ENCODE measurements at places on chromosomes 7 and 10.
A peak's percentile ranks its signal among the peaks of the same experiment; 100 is the strongest.

- DNase-seq, result no peak
Measured at GRCh38 chr10:74851831-74852230, 25.4 kb downstream of the KAT6B start.

GRCh38 chr10:133377818-133378250 is 1.2 kb upstream of the PAOX start:
- DNase-seq, result peak; percentile 72

GRCh38 chr10:49474901-49475300 is 64.0 kb downstream of the ERCC6 start:
- DNase-seq, result no peak

DNA sequence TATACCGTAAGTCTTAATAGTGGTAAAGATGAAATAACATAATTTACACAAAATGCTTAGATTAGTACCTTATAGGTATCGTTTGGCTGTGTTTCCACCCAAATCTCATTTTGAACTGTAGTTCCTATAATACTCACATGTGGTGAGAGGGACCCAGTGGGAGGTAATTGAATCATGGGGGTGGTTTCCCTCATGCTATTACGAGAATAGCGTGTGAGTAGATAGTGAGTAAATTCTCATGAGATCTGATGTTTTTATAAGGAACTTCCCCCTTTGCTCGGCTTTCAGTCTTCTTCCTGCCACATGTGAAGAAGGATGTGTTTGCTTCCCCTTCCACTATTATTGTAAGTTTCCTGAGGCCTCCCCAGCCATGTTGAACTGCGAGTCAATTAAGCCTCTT is 426.3 kb upstream of the POT1 start:
- DNase-seq, result no peak

DNA sequence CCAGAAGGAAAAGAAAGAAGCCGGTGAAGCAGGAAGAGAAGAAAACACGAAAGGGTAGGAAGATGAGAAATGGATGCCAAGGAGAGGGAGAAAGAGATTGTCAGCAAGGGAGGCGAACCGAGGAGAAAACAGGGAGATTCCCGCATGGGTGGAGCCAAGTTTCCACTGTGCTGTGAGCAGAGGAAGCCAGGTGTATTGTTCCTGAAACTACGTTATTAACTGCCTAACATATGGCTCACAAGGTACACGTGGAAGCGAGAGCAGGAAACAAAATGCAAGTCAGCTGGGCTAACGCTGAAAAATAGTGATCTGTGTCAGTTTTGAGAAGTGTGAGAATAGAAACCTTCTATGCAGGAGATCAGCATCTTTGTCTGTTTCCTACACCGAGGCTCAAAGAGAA is 20.4 kb upstream of the HIPK2 start:
- DNase-seq, result no peak

DNA sequence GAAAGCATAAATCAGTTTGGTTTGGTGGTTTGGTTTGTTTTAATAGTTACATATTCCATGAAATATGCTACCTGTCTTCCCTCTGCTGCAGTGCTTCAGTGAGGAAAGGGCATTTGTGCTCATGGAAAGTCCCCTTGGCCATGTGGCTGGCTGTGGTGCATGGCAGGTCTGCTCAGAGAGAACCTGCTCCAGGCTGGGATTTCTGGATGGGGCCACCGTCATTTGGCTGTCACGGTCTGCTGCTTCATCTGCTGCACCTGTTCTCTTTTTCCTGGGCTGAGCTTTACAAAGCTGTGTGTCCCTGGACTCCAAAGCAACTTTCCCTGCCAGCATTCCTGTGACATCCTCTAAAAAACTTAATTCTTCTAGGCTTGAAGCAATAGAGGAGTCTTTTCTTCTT is 8.9 kb downstream of the CDK14 start:
- DNase-seq, result peak; percentile 63

- no peak for DNase-seq
Measured at GRCh38 chr7:132028144-132028920, 471.9 kb upstream of the PODXL start.

DNA sequence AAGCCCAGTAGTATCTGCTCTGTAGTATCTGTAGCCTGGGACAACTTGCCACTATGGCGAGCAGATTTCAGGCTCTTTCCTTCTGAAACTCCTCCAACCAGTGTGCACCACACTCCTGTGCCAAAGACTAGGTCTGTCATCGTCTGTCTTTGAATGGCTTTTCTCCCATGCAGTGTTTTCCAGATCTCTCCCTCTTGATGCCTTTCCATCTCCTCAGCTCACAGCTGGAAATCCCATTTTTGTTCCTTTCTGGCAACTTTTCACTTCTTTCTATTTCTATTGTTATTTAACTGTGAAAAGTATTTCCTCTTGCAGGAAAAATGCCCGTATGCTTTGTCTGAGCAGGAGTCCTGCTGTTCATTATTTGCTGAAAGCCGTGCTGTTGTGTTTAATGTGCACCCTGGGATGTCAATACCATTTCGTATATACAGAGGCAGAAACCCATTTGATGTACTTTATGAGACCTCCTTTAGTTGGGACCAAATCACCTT is 373.7 kb downstream of the PHTF2 start:
- DNase-seq, result no peak

DNA sequence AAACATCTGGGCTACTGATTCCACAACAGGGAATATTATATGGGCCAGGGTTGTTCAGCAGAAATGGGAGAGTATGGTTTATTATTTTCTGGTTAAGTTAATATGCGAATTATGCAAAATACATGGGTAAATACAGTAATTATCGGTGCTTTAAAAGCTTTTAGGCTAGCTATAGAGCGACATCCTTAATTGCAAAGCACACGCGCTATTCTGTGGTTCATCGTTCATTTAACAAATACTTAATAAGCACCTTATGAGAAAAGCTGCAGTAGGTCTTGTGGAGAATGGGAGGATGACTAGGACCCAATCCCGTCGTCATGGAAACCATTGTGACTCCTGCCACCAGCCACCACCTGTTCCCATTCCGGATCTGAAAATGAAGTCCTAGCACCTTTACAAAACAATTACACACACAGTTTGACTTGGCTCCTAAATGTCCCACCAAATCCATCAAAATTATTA is 623 bp upstream of the CEP41 start:
- peak; percentile 80 for DNase-seq

DNA sequence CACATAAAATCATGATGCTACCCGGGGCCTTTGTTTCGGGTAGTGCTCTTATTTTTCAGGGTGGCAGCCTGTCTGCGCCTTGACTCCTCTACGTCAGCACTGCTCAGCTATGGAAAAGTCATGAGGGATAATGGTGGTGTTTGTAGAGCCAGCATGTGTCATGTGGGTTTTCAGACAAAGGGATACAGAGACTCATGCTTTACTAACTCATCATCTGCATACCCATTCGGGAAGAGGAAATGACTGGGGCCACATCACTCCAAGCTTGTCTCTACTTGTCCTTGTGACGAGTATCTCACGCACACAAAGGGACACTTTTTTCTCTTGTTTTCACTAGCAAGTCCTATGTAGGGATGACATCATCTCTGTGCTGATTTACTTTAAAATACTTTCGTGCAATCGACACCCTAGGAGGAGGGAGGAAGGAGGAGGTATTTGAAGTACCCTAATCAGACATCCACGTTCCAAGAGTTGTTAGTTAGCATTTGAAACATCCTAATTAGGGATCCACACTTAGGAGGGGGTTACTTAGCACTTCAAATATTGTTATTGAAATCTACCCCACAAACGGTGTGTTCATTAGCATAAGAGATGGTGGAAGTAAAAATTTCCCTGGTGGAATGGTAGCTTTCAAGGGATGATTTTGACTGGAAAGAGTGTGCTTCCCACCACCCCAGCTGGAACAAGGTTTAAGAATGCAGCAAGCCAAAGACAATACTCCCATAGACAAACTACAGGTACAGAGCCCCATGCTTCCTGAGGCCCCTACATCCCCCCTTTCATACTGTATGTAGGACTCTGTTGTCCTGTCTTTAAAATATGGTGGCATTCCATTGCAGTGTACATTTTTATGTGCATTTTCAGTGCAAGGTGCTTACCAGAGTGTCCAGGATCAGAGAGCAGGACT is 52.0 kb downstream of the THNSL1 start:
- DNase-seq, result no peak

- no peak for DNase-seq
Measured at GRCh38 chr7:132521423-132521822, 54.8 kb downstream of the PLXNA4 start.

DNA sequence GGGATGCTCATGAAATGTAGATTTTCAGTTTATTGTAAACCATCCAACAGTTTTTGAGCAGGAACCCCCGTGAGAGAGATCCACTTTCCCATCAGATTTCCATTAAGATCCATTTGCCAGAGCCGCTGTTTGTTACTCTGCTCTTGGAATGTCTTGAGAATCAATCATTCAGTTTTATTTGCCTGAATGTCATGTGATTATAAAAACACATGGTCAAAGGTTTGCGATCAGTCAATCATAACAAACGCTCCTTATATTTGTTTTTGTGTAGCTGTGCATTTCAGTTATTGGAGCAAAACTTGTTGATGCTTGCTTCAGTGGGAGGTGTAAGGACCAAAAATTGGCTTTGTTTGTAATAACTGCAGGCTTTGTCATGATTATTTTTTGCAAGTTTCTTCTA is 155.8 kb upstream of the RHOBTB1 start:
- DNase-seq, result no peak

GRCh38 chr7:17523813-17524739 is 225.6 kb downstream of the AHR start:
- peak; percentile 73 for DNase-seq

- no peak for DNase-seq
Measured at GRCh38 chr7:107012691-107013090, 31.8 kb upstream of the PRKAR2B start.

- no peak for DNase-seq
Measured at GRCh38 chr10:21920633-21921032, 82.9 kb downstream of the DNAJC1 start.

DNA sequence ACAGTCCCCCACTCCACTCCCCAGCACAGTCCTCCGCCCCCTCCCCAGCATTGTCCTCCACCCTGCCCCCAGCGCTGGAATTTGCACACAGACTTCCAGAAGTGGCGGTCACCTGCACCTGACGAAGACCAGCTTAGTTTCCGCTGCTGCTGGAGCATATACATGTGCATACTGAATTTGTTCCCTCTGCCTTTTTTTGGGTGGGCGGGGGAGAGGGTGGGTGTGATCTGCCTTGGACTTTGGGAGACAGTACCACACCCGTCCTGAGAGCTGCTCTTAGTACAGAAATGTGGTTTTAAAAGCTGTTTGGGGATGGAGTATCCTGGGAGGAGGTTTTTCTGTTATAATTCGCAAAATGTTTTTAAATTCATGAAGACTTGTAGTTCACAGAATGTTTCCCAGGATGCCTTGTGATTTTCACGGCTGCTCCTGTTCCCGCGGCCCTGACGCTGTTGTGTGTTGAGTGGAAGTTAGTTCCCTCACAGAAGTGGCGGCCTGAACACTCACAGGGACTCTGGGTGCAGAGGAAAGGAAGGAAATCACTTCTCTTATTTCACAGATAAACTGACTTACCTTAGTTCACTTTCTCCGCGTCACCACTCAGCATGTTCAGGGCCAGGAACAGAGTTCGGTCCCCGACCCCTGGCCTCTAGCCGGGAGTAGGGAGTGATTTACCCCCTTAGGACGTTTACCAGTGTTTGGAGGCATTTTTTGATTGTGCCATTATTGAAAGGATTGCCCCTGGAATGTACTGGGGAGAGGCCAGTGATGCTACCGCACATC is 18.6 kb downstream of the PFKP start:
- DNase-seq, result no peak

DNA sequence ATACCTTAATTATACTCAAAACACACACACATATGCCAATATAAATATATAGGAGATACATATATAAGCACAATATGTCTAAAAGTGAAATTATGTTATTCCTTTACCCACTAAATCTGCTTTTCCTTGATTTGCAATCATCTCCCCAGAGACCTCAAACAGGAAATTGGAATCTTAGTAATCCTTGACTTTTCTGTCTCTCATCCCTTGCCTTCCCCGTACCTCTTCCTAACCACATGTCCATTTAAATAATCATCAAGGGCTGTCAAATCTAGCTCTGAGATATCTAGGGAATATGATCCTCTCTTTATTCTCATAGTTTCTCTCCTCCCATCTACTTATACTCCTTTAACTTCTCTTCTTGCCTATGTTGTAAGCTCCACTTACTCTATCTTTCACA is 336.6 kb downstream of the HGF start:
- no peak for DNase-seq

DNA sequence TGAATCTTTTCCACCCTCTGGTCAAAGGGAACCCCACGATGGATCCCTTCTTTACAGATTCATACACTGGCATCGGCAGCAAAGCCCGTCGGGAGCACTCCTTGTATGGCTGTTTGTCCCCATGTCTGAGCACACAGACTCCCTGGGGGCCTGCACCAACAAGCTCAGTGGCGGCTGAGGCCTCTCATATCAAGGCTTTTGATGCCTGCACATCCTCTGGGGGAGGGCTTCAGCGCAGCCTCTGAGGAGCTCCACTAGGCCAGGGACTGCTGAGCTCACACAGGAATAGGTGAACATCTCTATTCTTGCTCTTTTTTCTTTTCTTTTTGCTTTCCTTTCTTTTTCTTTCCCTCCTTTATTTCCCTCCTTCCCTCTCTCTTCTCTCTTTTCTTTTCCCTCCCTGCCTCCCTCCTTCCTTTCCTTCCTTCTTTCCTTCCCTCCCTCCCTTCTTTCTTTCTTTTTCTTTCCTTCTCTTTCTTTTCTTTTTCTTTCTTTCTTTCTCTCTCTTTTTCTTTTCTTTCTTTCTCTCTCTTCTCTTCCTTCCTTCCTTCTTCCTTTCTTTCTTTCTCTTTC is 174.6 kb downstream of the CCDC3 start:
- no peak for DNase-seq

- DNase-seq, result no peak
Measured at GRCh38 chr7:99953649-99954048, 22.2 kb downstream of the AZGP1 start.

DNA sequence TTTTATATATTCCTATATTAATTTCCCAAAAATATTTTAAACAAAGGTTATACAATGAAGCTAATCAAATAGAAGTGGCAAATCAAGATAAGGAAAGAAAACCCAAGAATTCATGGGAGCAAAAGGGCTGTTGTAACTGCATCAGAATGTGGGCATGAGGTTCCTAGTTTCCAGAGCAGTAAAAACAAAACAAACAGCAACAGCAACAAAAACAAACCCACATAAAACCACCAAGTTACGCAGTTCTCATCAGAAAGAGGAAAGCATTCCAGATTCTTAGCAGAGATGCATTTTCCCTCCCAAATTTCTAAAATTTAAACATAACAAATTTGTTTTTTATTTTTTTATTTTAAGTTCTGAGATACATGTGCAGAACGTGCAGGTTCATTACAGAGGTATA is 34.8 kb upstream of the MSMB start:
- DNase-seq, result no peak

All from myocyte (in vitro differentiated cells).